ENCODE measurements at places on chromosomes 7 and 10.

- DNase-seq, result no peak
These were observed 43.5 kb downstream of the NHLRC2 start for GRCh38 chr10:113897693-113898618.

DNA sequence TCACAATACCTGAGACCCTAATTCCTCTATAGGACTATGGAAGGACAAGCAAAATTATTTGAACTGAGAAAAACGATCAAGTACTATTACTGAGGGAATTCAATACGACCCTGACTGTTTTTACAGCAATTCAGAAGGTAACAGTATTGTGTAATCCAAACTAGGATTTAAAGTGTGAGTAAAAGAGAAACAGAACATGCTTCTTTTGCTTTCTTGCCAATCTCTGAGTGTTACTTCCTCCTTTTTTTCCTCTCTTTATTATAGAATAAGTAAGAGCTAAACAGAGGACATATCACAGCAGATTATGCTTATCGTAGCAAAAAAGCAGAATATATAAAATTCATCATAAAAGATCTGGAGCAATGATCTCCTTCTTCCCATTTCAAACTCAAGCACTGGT lies 292.1 kb downstream of the THSD7A start:
- DNase-seq, result no peak

GRCh38 chr10:113854761-113855588 lies 514 bp downstream of the NHLRC2 start:
- DNase-seq, result peak; percentile 6

DNA sequence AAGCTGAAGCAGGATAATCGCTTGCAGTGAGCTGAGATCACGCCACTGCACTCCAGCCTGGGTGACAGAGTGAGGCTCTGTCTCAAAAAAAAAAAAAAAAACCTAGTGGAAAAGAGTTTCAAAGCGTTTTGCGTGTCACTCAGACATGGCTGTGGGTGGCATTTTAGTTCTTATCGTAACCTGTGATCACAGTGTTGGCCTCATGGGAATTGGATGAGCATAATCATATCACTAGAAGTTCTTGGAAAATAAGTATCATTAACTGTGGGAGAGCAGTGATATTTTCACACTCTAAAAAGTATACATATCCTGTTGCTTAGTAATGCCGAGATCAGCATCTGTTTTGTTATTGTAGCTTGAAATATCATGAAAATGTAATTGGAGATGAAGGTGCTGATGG lies 92.6 kb downstream of the CREM start:
- no peak for DNase-seq

- no peak for DNase-seq
These were observed 473.3 kb downstream of the LRMDA start for GRCh38 chr10:75904499-75905283.

DNA sequence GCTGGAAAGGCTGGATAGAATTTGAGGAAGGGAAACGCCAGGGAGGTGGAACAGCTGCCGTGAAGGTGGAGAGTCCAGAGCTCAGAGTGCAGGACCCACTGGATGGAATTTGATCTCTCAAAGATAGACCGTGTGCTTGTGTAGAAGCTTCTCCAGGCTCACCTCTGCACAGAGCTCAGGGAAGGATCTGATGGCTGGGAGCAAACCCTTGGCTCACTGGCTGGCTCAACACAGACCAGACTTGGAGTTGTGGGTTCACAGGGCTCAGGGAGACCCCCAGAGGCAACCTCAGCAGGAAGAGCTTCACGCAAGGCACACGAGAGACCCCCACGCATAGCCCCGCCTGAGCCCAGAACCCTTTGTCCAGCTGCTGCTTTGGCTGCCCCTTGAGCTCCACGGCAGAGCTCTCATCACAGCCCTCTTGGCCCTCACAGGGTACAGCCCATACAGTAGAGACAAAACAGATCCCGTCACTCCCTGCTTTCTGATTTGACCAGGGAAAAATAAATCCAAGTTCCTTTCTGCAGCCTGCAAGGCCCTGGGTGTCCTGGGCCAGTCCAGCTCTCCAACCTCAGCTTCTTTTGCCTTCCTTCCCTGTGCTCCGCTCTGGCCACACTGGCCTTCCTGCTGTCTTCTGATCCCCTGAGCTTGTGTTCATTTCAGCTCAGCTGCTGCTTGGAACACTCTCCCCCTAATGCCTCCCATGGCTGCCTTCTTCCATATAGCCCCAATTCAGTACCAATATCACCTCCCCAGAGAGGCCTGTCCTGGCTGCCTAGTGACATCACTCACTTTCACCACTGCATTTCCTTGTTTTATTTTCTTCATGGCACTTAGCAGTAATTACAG lies 26.3 kb downstream of the GHRHR start:
- DNase-seq, result no peak

- no peak for DNase-seq
These were observed 506 bp downstream of the MCM10 start for GRCh38 chr10:13161857-13162271.

DNA sequence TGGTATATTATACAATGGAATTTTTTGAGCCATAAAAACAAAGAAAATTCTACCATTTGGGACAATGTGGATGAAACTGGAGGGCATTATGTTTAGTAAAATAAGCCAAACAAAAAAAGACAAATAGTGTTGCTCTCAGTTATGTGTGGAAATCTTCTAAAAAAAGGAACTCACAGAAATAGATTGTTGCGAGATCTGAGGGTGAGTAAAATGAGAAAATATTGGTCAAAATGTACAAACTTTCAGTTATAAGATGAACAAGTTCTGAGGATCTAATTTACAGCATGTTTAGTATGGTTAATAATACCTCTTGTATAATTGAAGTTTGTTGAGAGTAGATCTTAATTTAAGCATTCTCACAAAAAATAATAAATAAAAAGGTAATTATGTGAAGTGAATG lies 291.2 kb downstream of the KIF20B start:
- DNase-seq, result no peak

DNA sequence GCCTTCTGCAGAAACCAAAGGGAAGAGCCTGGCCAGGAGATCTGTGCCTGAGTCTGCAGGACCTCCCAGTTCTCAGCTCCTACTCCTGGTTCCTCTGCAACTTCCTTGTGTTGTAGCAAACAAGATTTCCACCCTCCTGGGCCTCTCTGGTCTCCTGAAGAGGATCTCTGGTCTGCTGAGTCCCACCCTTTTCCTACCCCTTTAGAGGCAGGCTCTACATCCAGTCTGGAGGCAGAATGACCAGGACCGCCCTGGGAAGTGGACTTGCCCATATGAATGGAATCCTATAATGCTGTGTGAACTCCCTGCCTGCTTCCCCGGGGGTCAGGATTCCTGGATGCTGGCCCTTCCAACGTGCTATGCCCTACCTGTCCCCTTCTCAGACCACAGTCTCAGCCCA lies 3.2 kb downstream of the DENND2A start:
- DNase-seq, result no peak

DNA sequence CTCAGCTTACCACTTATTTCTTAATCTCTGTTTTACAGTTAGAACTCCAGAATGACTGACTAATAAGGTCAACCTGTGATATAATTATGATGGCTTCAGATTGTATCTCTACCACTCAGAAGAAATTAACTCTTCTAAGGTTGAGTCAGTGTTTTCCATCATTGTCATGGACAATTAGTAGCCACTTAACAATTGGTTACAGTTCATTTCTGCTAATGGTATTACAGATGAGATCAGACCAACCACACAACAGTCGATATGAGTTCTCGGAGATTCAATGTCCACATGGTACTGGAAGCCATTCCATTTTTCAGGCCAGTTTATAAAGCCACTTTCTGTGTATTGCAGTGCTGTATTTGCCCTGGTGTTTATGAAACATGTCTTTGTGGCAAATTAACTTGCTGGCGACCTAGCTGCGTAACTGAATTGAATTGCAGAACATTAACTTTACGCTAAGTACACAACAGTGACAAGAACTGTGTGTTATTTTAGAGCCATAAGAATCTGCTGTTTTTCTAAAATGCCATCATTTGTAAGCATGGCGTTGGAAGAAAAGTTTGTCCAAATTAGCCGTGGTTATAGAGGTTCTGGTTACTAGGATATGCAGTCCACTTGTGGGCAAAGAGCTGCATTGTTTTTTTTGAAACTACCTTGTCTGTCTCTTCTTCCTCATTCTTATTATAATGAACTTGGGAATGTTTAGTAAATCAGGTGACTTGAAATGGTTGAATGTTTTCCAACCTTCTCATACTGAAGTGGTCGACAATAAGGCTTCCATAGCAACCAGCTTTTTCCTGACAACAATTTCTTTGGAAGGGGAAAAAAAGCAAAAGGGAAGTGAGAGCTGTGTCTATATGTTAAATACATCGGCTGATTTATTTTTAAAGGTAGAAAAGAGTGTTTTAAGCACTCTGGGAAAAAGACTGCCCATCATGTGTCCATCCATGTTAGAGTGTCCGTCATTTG lies 76.4 kb downstream of the CELF2 start:
- no peak for DNase-seq

- no peak for DNase-seq
These were observed 247.1 kb upstream of the GRB10 start for GRCh38 chr7:51029701-51030191.

DNA sequence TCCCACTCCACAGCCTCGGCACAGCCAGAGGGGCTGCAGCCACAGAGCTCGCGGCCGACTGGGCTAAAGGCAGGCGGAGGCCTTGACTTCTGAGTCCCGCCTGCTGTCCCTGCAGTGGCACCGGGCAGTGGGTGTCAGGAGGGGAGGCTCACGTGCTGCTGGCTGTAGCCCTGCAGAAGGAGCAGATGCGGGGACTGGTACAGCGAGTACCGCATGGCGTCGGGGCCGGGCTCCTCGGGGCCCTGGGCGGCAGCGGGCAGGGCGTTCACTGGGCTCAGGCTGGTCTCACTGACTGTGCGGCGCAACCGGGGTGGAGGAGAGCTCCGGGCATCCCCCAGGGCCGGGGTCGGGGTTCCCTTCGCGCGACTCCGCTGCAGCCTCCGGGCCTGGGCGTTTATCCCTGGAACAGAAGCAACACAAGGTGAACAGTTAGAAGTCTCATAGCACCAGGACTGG lies 25.6 kb downstream of the PAPOLB start:
- DNase-seq, result no peak

DNA sequence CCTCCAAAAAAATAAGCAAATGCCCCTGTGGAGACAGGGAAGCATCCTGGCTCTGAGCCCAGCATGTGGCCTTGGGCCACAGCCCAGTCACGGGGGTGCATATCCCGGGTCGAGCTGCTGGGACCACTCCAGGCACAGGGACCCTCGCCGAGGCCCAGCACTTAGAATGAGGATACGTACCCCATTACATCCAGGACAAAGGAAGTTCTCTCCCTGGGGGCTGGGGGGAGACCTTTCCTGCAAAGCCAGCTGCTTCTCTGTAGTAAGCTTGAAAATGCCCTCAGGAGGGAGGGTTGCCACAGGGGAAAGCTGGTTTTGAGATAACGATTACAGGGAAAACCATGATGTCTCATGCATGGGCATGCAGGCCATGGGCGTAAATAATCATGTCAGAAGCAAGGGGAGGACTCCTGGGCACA lies 75.5 kb downstream of the HIPK2 start:
- DNase-seq, result no peak

DNA sequence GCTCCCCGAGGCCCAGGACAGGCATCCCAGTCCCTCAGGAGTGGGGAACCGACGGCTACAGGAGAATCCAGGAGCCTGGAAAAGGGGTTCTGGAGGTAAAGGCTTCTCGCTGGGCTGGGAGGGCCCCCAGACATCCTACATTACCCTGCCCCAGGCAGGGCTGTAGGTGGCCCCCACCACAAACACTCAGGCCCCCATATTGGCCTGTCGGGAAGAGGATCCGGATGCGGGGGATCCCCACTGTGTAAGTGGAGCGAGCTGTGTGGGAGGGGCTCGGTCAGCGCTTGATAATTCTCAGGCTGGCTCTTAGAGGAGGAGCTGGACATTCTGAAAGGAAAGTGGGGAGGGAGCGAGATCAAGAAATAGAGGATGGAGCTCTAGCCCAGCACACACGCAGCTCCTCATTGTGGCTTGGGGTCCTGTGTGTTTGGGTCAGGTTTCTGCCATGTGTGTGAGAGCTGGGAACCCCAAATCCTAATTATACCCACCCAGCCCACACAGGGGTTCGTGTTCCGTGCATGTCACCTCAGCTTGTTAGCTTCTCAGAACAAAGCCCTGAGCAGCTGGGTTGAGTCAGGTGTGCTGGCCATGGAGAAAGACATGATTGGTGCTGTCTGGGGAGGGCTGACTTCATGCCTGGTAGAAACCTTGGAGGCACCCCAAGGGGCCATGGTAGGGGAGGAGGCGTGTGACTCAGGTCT lies 49.4 kb downstream of the ZNF467 start:
- no peak for DNase-seq

DNA sequence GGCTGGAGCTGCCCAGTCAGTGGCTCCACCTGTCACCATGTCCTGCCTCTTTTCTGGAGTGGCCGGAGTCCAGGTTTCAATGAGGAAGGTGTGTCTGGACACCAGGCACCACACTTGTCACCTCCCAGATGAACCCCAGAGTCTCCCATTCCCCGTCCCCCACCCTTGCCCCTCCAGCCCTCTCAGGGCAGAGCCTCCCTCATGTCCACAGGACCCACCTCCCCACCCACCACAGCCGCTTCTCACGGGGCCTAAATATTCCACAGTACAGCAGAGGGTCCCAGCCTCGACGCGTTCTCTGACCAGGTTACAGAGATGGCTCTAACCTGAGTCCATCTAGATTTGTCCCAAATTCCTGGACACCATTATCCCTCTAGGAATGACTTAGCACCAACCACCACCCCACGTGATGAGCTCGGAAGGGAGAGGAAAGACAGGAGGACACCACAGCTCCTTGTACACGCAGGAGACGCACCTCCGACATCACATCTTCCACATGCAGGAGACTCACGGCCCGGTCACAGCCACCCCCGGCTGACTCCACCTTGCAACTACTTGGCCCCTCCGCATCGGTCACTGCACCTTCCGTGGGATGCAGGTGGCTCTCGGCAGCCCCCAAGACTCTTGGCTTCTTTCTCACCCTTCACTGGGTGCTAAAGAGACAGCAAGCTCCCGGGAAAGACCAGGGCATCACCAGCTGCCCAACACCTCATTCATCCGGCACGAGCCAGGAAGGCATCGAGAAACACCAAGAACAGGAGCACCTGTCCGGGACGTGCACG lies 560.2 kb downstream of the DNAJB6 start:
- DNase-seq, result no peak

DNA sequence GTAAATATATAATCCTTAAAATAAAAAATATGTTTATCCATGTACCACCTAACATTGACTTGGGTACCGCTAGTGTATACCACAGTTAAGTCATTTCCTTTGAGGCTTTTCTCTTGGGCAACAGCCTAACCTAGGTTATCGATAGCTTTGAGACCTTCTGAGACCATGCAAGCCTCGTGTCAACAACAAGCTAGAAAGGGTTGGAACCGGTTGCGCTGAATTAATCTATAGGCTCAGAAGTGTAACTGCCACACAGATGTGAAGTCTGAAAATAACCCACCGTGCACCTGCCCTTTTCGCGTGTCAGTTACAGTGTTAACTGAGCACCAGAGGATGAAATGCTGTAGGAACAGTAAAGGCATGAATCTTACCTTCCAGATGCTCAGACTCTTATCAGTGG lies 59.8 kb downstream of the ARID5B start:
- no peak for DNase-seq
